Amniotic stem cell (primary cell): ENCODE measurements at places on chromosomes 3 and 15.

DNA sequence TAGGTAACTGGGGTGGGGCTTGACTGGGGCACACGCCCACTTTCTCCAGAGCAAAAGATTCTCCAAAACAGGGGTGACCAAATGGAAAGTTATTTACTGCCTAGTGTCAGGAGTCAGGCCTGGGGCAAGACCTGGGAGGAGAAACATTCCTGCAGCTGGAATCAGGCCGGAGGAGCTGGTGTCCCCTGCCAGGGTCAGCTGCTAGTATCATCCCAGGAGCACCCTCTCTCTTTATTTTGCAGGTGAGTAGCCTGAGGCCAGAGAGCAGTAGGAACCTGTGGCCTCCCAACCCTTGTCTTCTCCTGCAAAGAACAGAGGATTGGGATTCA lies 32.9 kb downstream of the DNAJB8 start:
- no peak for DNase-seq

DNA sequence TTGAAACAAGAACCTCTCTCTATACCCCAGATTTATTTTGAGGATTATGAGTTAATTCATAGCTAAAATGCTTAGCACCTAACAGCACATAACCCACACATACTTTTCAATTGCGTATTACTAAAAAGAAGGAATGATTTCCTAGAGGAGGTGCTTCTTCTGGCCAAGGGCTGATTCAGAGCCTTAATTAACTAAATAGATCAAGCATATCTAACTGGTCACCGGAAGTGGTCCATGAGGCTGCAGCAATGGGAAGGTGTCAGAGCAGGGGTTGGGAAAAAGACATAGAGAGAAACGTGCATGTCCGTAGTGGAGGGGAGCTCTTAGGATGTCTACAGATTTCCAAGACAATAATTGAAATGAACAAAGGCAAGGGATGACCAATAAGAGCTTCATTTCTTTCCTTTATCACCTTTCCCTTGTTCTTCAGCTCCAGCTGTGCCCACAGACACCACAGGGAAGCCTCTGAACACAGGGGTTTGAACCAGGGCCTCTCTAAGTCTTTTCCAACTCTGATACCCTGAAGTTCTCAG lies 467 bp downstream of the HGD start:
- DNase-seq = no peak

GRCh38 chr3:133610031-133610430 lies 36.5 kb downstream of the CDV3 start:
- no peak for DNase-seq

- no peak for DNase-seq
Observed at GRCh38 chr3:187639927-187640568, 30.1 kb downstream of the SST start.

DNA sequence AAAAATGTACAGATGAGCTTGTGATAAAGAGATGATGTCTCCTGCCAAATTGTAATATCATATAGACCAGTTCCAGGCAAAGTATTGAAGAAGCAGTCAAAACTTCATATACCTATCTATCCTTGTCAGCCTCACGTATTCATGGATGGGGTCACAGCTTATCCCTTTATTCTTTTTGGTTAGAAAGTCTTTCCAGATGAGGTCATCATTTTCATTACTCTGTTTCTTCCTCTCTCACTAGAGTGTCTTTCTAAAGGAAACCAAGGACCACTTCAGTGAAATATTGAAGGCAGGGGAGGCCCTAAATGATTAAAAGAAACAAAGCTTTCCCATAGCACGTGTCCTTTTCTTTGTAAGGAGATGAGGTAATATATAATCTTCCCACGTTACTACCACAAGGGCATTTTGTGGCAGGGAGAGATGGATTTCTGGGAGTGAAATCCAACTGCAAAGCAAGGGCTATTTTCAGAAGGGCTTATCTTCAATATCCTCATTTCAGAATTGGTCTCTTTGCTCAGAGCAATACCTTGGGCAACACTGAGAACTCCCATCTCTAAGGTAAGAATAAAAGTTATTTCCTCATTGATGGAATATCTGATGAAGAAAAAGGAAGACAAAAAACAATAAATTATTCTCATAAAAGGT lies 260.2 kb downstream of the TIGIT start:
- DNase-seq = no peak

DNA sequence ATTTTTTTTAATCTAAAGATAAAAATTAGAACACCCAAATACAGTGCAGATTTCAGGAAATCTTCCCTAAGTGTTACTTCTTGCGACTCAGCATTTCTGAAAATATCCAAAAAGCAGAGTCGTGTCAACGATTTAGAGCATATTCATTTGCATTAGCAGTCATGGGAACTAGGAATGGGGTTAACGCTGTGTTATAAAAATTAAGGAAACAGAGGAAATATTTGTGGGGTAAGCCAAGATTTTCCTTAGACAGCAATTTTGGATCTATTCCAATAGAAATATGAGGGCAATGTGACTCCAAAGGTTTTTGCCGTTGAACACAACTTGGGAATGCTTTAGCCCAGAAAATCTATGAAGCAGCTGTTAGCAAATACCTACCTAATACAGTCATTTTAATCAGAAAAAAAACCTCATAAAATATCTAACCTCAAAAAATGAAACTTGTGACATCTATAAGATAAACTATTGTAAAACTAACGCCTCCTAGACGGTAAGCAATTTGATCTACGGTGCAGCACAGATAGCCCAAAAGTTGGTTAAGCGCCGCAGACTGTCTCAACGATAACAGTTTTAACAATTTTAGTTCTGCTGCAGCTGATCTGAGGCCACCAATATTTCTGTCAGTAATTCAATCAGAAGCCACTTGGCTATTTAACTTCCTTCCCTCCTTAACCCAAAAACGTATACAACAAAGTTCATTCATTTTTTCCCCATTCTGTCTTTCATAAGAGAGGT lies 5.8 kb upstream of the ATP11B start:
- no peak for DNase-seq

DNA sequence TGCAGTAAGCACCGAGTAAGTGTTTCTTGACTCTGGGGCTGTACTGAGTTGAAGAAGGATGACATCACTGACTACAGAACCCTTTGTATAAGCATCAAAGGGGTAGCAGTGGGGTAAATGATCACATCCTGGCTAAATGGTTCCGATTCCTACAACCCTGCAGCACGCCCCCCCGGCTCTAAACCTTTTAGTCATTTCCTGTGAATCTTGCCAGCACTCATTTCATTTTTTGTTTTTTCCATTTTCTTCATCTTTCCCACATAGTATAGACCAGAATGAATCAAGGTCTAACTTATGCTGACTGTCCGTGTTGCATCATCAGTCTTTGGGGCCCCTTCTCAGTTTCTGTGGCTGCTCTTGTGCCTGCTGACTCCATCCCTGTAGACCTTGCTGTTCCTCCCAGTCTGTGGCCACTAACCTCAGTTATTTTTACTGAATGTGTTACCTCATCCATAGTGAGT lies 383.1 kb upstream of the TPRG1 start:
- DNase-seq = peak; percentile 73

DNA sequence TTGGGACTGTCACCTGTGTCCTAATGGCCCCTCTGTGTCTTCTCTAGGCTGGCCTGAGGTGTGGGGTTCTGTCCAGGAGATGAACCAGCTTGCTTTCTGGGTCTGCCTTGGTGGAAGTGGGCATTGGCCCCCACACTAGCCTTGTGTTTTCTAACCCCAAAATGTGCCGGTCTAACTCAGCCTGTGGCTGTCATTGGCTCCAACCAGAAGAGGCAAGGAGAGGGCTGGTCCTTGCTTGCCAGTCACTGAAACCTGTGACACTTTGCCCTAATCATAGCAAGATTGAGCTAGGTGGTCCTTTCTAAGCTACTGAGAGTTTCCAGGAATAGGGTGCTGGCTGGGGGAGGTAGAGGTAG lies 2.2 kb downstream of the C15orf39 start:
- no peak for DNase-seq

DNA sequence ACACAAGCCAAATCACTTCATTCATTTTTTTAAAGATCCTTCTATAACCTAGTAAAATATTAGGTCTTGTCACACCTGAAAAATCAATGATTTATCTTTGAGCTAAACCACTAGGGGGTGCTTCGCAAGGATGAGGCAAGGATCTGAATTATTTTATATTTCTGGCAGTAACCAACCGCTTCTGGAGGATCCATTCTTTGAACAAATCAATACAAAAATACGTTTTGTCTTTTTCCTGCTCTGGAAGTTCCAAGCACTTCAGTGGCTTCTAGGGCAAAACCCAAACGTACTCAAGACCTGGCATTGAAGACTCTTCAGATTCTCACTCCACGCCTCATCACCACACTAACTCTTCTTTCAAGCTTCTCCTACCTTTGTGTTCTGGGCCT lies 486 bp downstream of the LSG1 start:
- DNase-seq = no peak

GRCh38 chr15:25683911-25684310 lies 179.2 kb downstream of the ATP10A start:
- DNase-seq = no peak

DNA sequence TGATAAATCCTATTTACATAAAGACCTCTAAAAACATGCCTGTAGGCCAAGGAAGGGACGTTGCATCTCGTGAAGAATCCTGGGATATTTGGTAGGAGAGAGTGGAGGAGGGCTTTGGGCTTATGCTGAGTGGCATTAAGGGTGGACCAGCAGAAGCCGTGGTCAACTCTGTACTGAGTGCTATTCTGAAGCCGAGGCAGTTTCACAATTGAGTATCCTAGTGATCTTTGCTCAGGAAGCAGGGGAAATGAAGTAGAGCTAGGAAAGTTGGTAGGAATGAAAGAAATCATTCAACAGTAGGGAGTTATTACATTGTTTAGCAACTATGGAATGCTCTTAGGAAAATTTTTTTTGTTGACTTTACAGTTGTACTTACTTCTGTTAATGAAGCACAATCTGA lies 24.2 kb downstream of the MCTP2 start:
- no peak for DNase-seq

DNA sequence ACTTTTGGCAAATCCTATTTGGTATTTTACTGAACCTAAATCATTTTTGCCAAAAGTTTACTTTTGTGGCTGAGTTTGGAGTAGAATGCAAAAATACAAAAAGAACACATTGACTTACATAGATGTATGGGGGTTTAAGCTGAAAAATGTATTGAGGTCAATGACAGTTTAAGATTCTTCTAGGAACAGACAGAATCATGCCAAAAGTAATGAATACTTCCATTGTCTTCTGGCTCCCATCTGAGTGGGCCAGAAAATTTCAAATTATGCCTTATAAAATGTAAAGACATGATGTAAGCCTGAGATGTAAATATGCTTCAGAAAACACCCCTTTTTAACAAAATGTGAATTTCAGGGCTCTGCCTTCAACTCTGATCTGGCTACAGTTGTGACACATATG lies 375.1 kb upstream of the DPH6 start:
- DNase-seq = no peak

DNA sequence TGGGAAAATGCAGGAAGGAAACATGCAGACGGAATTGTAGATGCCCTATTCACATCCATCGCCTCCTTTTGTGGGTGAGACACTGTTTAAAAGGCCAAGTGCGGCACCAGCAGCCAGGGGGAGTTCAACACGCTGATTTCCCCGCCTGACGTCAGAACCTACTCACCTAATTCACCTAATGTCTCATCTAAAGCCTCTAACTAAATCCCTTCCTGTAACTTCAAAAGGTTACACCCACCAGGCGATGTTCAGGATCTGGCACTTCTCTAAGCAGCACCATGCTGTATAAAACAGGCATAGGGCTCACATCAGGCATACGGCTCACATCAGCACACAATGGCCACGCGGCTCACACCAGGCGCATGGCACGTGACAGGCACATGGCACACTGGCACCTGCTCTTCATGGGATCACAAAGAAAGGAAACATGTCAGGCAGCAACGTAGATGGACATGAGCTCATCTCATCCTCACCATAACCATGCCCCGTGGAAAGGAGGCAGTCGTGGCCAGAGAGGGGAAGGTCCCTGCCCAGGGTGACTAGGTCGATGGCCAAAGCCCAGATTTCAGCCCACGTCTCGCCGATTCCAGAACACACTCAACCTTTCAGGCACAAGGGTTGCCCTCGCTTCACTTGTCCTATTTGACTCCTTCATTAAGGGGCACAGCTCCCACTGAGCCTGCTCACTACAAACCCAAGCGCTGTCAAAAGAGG lies 21.7 kb downstream of the XXYLT1 start:
- no peak for DNase-seq

DNA sequence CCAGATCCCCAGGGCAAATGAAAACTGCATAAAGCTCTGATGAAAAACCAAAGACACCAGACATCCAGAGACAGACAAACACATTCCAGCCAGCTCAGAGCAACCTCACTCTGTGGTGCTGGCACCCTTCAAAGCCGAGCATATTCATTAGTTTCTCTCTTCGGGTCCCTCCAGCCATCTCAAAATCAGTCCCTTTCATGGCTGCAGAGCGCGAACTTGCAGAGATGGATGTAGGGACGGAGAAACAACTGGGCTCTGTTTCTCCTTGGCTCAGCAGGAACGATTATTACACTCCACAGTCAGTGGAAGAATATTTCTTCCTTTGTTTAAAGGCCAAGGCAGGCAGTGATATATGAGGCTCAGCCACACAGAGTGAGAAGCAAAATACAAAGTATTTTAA lies 50.4 kb upstream of the SYN2 start:
- DNase-seq = no peak

- no peak for DNase-seq
Observed at GRCh38 chr3:5022187-5022965, 43.1 kb downstream of the BHLHE40 start.

DNA sequence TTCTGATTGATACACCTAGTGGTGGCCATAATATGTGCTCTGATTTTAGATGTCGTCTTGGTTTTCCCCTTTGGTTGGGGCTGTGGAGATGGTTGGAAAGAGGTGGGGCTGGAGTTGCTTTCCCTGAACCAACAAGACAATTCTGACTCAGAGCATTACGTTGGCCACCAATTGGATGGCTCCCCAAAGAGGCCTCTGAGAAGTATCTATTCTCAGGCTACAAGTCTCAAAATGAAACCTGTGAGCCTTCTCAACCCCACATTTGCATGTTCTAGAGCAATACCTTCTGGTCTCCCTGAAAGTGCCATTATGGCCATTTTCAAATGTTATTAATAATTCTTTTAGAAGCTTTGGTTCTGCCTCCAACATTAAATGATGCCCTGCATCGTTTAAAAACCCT lies 188.4 kb upstream of the WNT5A start:
- no peak for DNase-seq

DNA sequence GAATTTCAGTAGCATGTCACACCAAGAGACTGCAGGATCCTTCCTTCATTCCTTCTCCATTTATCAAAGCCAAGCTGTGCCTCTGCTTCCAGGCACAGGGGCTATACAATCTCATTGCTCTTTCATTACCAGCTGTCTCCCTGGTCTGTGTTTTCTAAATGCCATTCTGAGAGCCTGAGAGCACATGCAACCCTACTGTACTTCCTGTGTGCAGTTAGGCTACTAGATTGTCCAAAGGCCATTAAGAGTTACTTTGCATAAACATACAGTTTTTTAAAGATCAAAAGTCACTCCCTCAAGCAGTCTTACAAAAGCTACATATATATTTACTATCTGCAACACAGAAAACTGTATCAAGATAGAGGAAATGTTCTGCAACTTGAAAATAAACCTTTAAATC lies 110.1 kb downstream of the CFAP44 start:
- no peak for DNase-seq

GRCh38 chr3:32758375-32758753 lies 59.4 kb upstream of the TRIM71 start:
- DNase-seq = no peak
